ENCODE measurements at places on chromosomes 6 and 20. TPM values are rescaled to one million over a fixed set of nuclear protein-coding genes. Genes with fewer than 3 reads are reported as not detected.
A peak's percentile ranks its signal among the peaks of the same experiment; 100 is the strongest.

- no peaks in the 10 kb centered on the region for H3K36me3 ChIP-seq
- no peaks in the 10 kb centered on the region for H3K27me3 ChIP-seq
- DNase-seq: no peak
- no peak overlapping the region for H3K4me3 ChIP-seq
- H3K27ac ChIP-seq: peak overlapping the region; percentile 62
Measured at GRCh38 chr6:44073612-44074438, 53.4 kb downstream of the MRPL14 start.

Gene MAP3K4
- 22.6 TPM for polyA plus RNA-seq

- peak within 1 kb of the TSS; percentile 72 for H3K4me3 ChIP-seq
- peaks cover 12% of the 10 kb centered on the region for H3K4me1 ChIP-seq
- peak within 1 kb of the TSS; percentile 97 for H3K27ac ChIP-seq
- H3K36me3 ChIP-seq: peaks cover 2% of the 10 kb centered on the region
Measured at GRCh38 chr20:44210406-44211176, at the start of gene OSER1. OSER1 (minus strand) TSS chr20:44210771; CDS start chr20:44206957, 3,814 bp downstream.

Gene NKAPL
- polyA plus RNA-seq: 0.81 TPM

GRCh38 chr20:57987659-57988058 is 240.8 kb downstream of the ANKRD60 start:
- H3K36me3 ChIP-seq: no peaks in the 10 kb centered on the region
- H3K4me3 ChIP-seq: no peak overlapping the region
- DNase-seq: peak; percentile 29
- H3K27ac ChIP-seq: no peak overlapping the region
- H3K27me3 ChIP-seq: no peaks in the 10 kb centered on the region
- H3K4me1 ChIP-seq: no peaks in the 10 kb centered on the region

DNA sequence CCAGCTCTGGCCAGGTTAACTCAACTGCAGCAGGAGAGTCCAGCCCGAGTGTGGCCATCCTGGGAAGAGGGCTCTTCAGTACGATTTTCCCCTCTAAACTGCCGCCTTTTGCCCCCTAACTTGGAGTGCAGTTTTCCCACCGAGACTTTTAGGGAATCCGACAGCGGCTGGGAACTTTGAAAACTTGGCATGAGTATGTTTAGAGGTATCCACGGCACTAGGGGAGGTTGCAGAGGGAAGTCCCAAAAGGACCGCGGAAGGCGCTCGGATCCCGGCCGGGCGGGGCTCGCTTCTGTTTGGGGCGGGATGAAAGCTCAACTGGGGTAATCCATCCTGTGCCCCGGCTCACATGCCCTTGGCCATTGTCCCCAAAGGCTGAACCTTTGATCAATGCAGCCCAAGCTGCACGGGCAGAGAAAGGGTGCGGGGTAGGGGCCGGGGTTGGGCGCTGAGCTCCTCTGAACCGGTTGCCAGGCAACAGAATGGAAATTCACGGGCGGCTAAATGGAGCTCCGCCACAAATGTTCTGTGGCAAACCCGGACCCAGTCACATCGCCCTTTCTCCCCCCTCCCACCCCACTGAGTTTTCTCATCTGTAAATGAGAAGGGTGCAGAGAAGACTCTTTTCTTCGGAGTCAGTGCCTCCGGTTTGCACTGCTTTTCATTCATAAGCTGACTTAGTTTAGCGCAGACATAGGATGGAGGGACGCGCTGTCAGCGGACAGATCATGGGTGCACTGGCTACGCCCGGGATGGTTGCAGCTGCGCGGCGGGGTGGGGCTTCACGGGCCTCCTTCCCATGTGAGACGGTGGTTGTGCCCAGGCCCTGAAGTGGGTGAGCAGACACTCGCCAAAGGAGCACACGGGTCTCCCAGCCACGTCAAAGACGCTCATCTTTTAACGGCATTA is 2.3 kb downstream of the BMP6 start:
- DNase-seq: no peak
- no peaks in the 10 kb centered on the region for H3K4me1 ChIP-seq
- no peak overlapping the region for H3K4me3 ChIP-seq
- H3K27ac ChIP-seq: no peak overlapping the region
- H3K27me3 ChIP-seq: no peaks in the 10 kb centered on the region

DNA sequence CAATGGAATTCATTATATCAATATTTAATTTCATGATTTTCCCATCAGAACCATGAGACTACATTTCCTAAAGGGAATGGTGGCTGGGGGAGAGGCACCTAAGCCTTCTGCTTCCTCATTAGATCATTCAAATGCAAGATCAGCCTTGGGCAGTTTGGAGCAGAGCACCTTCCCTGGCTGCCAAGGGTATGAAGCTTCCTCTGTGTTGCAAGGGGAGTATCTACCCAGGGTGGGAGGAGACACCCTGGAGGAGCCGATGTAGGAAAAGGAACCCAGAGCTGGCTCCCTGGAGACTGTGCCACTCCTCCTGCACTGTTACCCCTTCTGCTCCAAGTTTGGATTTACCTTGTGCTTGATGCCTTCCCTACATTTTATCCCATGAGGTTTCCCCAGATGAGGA is 299.7 kb upstream of the PRDM1 start:
- DNase-seq: no peak
- no peaks in the 10 kb centered on the region for H3K27me3 ChIP-seq
- H3K4me1 ChIP-seq: peaks cover 1% of the 10 kb centered on the region
- H3K27ac ChIP-seq: no peak overlapping the region

GRCh38 chr6:117446861-117447260 is 21.1 kb upstream of the ROS1 start:
- peaks cover 4% of the 10 kb centered on the region for H3K27me3 ChIP-seq
- H3K4me3 ChIP-seq: no peak overlapping the region
- H3K27ac ChIP-seq: no peak overlapping the region
- H3K4me1 ChIP-seq: no peaks in the 10 kb centered on the region
- DNase-seq: no peak
- H3K36me3 ChIP-seq: no peaks in the 10 kb centered on the region

DNA sequence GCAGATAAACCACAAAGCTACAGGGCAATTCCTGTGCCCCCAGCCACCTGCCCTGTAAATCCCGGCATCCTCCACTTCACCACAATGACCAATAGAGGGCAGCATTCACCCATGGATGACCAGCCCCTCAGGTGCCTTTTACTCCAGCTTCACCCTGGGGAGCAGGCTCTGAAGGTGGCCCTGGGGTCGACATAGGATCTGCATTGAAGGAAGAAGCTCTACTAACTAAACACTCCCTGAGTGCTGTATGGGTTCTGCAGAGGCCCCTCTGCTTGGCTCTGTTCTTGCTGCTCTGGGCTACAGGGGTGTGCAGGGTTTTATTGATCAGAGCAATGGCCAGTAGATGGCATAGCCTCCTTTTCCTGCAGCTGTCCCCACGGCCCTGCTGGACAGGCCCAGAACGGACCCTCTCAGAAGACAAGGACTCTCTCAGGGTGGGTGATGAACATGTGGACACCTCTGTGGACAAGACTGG is 20.3 kb downstream of the CST4 start:
- H3K4me3 ChIP-seq: no peak overlapping the region
- peak; percentile 73 for DNase-seq
- no peaks in the 10 kb centered on the region for H3K4me1 ChIP-seq
- no peaks in the 10 kb centered on the region for H3K36me3 ChIP-seq

GRCh38 chr6:79011940-79012339 is 66.1 kb downstream of the PHIP start:
- H3K4me3 ChIP-seq: no peak overlapping the region
- no peak overlapping the region for H3K27ac ChIP-seq
- H3K27me3 ChIP-seq: no peaks in the 10 kb centered on the region
- H3K4me1 ChIP-seq: no peaks in the 10 kb centered on the region

DNA sequence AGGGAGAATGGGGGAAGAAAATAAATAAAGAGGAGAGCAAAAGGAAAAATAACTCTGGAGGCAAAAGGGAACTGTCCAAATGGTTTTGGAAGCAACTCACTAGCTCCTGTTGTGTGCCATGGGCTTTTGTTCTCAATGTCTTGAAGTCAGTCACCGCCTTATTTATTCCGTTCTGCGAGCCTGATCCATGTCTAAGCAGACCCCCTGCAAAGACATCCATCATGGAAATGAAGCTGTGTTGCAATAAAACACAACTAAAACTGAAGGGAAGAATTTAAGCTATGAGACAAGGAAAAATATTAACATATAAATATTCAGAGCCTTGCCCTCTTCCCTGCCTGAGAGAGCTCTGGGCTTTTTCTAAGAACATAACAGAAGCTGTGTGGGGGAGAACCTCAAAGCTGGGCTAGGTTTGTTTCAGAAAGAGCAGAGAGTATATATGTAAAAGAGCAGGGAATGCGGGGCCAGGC is 373.2 kb upstream of the CNR1 start:
- no peaks in the 10 kb centered on the region for H3K4me1 ChIP-seq
- H3K4me3 ChIP-seq: no peak overlapping the region
- no peaks in the 10 kb centered on the region for H3K27me3 ChIP-seq
- DNase-seq: no peak

- no peak overlapping the region for H3K4me3 ChIP-seq
- DNase-seq: no peak
- no peaks in the 10 kb centered on the region for H3K36me3 ChIP-seq
- no peak overlapping the region for H3K27ac ChIP-seq
- peaks cover 10% of the 10 kb centered on the region for H3K4me1 ChIP-seq
Measured at GRCh38 chr20:33526769-33527168, 36.9 kb downstream of the CBFA2T2 start.

GRCh38 chr6:51303338-51303737 is 484.7 kb downstream of the TFAP2B start:
- no peak overlapping the region for H3K27ac ChIP-seq
- H3K4me1 ChIP-seq: no peaks in the 10 kb centered on the region
- H3K4me3 ChIP-seq: no peak overlapping the region
- no peaks in the 10 kb centered on the region for H3K36me3 ChIP-seq
- DNase-seq: no peak
- H3K27me3 ChIP-seq: no peaks in the 10 kb centered on the region

Gene JPH2
- 0.22 TPM for polyA plus RNA-seq

DNA sequence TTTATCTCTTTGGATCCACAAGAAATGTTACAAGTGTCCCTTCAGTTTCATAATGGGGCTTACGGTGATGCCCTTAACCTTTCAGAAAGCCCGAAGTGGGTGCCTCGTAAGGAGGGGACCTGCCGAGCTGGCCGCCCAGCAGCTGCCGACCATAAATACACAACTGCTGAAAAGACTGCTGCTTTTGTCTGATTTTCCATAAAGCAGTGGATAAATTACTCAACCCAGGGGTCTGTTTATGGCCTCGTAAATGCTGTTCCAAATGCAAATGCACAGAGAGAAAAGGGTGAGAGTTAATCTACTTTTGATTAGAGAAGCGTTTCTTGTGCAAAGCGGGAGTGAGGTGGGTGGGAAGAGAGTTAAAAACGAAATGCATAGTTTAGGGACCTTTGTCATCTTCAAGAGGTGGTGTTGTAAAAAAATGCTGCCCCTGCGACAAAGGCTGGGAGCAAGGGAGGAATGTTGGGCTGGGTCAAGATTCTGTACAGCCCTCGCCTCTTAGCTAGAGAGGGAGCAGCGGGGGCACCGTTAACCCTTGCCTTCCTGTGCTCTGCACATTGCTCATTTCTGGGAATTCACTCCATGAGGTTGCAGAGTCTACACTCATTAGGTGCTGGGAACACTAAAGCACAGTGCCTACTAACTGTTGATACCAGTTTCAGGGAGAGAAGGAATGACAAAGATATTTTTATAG is 112.0 kb upstream of the MTHFD1L start:
- H3K27me3 ChIP-seq: peaks cover 7% of the 10 kb centered on the region
- no peak overlapping the region for H3K4me3 ChIP-seq
- no peaks in the 10 kb centered on the region for H3K4me1 ChIP-seq
- no peaks in the 10 kb centered on the region for H3K36me3 ChIP-seq

Gene MOG
- not detected for polyA plus RNA-seq

DNA sequence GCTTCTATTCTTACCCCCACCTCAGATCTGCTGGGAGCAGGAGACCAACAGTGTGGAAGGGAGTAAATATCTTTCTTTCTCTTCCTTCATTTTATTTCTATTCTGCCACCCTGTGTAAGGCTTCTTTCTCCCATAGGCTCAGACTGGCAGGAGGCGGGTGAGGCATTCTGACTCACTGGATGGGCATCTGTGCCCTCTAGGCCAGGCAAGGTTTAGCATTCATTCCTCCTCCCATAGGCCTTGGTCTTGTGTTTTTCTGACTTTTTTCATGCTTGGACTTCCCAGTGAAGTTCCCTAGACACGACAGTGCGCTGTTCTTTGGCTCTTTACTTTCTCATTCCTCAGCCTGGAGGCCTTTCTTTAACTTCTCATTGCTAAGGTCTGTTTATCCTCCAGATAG is 235.2 kb downstream of the SYNE1 start:
- H3K4me3 ChIP-seq: no peak overlapping the region
- H3K4me1 ChIP-seq: no peaks in the 10 kb centered on the region

Gene DNMT3B
- not detected for polyA plus RNA-seq

Gene MYL9
- polyA plus RNA-seq: 34.6 TPM

- DNase-seq: no peak
- no peaks in the 10 kb centered on the region for H3K4me1 ChIP-seq
- no peaks in the 10 kb centered on the region for H3K36me3 ChIP-seq
- no peaks in the 10 kb centered on the region for H3K27me3 ChIP-seq
Measured at GRCh38 chr6:71724456-71725125, 161.8 kb upstream of the RIMS1 start.

- H3K27ac ChIP-seq: no peak overlapping the region
- DNase-seq: no peak
- H3K4me3 ChIP-seq: no peak overlapping the region
- no peaks in the 10 kb centered on the region for H3K27me3 ChIP-seq
- H3K4me1 ChIP-seq: peaks cover 3% of the 10 kb centered on the region
Measured at GRCh38 chr6:139757784-139758183, 383.3 kb upstream of the CITED2 start.

DNA sequence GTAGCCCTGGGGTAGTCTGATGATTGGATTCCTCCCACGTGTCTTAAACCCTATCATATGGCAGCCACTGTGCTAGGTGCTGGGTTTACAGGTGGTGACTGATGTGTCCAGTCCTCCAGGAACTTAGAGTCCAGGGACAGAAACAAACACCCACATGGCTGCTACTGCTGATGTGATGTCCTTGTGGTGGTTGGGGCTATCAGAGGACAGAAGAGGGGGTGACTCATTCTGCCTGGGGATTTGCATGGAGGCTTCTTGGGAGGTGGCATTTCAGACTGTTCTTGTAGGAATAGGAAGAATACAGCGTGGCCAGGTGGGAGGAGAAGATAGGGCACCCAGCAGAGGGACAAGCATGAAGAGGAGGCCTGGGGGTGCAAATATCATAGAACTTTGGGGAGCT is 9.8 kb downstream of the RAET1G start:
- no peak for DNase-seq
- no peak overlapping the region for H3K4me3 ChIP-seq

GRCh38 chr6:134738211-134738885 is 211.6 kb downstream of the ALDH8A1 start:
- no peak overlapping the region for H3K27ac ChIP-seq
- peaks cover 4% of the 10 kb centered on the region for H3K4me1 ChIP-seq
- no peak for DNase-seq
- no peaks in the 10 kb centered on the region for H3K36me3 ChIP-seq

Gene TUBB1
- polyA plus RNA-seq: not detected

GRCh38 chr6:86706449-86706848 is 230.9 kb upstream of the HTR1E start:
- no peaks in the 10 kb centered on the region for H3K27me3 ChIP-seq
- H3K27ac ChIP-seq: no peak overlapping the region
- H3K4me3 ChIP-seq: no peak overlapping the region
- no peak for DNase-seq
- no peaks in the 10 kb centered on the region for H3K36me3 ChIP-seq

Gene RSPO3
- 0.54 TPM for polyA plus RNA-seq
